ENCODE measurements at places on chromosomes 11 and 22.

DNA sequence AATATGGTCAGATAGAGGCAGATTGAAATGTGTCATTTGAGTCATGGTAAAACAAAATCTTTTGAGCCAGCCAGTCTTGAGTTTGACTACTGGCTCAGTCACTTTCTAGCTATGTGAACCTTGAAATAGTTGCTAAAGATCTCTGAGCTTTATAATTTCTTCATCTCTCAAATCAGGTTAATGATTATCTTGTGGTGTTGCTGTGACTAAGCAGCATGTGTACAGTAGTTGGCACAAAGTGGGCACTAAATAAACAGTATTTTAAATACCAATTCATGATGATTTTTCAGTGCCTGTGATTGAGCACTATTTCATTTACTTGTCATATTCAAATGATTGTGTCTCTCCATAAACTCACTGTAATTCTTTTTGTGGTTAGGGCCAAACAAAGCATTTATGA, 70.8 kb downstream of the RAB38 start:
- no peak for DNase-seq

DNA sequence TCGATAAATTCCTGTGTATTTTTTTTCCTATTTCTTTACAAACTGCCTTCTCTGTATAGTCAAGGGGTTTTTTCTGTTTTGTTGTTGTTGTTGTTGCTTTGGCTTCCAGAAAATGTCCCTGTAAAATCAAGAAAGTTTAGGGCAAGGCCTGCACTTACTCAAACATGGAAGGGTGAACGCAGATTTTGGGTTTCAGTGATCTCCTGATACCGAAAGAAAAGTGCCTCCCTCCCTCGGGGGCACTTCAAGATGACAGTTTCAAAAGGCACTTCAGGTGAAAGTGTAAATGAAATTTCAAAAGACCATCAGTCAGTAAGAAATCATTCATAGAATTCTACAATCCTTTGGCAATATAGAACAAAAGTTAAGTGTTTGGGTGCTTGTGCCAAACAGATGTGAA, 43.4 kb upstream of the TMPRSS4 start:
- no peak for DNase-seq

GRCh38 chr11:36014898-36015665, 71.2 kb downstream of the LDLRAD3 start:
- no peak for DNase-seq

- DNase-seq, result no peak
These were observed 33.5 kb downstream of the CLMP start for GRCh38 chr11:123161376-123162030.

DNA sequence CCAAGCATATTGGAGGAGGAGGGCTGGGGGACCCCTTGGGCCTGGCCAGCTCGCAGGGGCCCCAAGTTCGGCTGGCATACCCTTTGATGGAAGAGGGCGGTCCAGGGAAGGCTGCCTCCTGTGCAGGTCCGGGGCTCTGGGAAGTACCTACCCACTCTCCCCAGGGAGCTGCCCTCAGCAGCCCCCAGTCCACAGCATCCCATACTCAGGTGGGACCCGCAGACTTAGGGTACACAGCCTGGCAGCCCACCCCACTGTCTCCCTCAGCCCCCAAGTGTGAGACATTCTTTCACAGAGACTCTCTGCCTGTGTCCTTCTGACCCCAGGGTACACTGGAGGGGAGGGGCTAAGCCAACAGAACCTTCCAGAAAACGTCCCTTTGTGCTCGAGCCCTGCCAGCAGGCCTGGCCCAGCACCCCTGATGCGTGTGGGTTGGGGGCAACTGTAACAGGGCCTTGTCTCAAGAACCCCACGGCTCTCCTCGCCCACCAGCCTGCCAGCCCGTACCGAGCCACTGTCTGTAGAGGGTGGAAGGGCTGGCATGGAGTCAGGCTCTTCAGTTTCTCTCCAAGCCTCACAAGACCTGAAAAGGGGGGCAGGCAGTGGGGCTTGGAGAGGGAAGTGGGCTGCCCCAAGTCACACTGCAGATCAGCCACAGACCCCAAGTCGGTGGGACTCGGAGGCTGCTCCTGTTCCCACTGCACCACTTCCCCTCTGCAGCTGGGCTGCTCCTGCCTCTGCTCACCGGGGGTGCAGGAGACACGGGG, 7.0 kb upstream of the TNFRSF13C start:
- no peak for DNase-seq

- DNase-seq, result no peak
These were observed 367.9 kb downstream of the METTL15 start for GRCh38 chr11:28476049-28476448.

GRCh38 chr22:49873228-49873940, 19.7 kb downstream of the ZBED4 start:
- no peak for DNase-seq

DNA sequence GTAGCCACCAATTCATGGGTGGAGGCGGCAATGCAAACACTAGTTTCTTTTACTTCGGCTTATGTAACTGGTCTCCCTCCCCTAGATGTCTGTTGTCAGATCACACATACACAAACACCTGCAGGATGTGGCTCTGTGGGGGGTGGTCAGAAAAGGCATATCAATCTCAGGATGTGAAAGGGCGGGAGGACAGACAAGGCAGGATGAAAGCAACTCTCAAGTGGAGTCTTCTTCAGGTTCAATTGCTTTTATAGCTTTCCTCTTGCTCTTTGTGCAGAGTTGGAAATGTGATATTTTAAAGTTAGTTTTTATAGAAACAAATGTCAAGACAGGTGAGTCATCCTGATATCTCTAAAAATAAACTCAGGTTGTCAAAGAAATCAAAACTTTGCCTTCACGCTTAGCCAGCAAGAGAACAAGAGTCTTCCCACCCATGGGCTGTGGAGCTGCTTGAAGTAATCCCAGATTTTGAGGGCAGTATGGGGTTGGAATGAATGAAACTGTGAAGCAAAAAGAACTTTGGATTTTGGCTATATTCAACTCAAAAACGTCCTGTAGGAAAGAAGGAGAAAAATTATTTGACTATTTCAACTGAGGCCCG, 423.4 kb downstream of the GUCY1A2 start:
- DNase-seq, result no peak

DNA sequence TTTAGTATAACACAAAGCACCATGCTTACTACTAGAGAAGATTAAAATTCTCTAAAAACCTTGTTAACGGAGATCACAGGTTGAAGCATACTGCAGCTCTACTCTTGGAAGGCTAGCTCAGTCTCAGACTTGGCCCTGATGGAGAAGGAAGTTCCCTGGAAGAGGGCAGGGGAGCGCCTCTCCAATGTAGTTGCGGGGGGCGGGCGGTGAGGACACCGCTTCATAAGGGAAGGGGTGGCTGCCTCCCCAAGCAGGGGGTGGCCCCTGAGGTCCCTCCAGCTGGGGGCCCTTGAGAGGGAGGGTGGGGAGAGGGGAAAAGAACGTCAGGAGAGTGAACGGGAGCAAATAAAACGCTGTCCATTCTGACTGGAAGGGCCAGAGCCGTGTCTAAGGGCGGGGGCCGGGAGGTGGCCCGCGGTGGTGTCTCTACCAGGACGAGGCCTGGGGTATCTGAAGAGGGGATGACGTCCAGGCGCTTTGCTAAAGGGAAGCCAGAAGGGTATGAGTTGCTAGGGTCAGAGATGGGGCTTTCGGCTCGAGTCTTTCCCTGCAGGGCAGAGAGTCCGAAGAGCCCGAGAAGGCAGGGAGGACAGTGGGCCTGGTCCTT, 553 bp upstream of the USP47 start:
- DNase-seq, result no peak

DNA sequence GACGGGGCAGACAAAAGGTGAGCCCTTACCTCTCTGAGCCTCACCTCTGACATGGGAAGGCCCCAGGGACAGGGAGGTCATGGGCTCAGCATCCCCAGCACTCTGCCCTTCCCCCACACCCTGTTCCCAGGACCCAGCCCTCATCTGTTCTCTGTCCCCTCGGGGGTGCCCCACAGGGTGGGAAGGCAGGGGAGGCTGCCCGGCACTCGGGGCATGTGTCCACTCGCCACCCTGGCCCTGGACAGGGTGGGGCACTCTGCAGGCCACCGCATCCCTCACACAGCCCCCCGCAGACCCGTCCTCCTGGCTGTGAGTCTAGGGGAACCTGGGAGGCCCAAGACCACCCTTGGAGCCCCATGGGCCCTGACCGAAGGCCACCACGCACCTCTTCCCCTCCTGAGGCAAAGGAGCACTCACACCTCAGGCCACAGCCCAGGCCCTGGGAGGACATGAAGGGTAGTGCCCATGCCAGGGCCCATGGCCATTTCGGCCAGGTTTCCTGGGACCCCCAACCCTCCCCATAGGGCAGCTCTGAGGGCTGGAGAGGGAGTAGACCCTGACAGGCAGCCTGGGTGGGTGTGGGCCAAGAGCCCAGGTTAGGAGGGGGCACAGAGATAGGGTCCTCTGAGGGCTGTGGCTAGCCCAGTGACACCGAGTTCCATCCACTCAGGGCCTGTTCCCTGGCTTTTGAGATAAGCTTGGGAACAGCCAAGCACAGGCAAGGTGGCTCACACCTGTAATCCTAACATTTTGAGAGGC, 193.1 kb downstream of the IGLL1 start:
- DNase-seq, result no peak

- DNase-seq, result no peak
These were observed 2.9 kb upstream of the BID start for GRCh38 chr22:17777005-17777716.

DNA sequence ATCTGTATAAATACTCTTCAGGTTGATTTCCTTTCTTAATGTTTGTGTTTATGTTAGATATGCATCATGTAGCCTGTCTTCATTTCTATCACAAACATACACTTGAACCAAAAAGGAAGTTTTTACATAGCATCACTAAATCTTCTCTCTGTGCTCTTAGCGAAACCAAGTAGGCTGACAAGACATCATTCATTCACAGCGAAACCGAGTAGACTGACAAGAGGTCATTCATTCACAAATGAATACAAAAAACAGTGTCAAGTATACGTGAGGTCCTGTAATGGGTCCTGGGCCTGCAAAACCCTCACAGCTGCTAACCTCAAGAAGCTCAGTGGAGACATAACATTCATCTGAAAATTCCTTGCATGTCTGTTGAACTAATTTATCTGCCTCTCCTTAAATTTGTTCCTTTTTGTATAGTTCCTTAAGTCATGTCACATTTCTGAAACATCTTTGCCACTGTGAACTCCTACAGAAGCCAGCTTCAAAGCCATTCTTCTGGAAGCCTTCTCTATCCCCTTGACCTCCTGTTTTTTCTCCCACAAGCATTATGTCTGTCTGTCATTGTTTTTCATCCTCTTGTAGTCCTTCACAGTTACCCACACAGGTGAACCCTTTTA, 9.8 kb upstream of the HBE1 start:
- no peak for DNase-seq

GRCh38 chr11:105100981-105101630, 38.5 kb downstream of the CARD18 start:
- no peak for DNase-seq

- DNase-seq, result no peak
These were observed 155.7 kb downstream of the CWF19L2 start for GRCh38 chr11:107301878-107302277.

DNA sequence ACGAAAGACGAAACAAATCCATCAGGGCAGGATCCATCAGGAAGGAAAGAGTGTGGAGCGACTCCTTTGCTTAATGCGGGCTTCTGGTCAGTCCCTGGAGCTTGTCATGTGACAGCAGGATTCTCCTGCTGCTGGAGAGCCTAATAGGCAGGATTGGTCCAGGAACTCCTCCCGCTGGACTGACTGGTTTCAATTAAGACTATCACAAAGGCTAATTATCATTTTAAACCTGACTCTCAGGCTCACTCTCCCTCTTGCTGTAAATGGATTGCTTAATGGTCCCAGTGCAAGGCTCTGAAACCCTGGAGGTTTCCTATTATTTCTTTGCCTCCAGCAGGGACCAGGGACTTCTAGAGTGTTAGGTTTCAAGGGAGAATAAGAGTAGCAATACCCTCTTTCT, 493.8 kb downstream of the NTM start:
- DNase-seq, result no peak

- no peak for DNase-seq
These were observed 29.5 kb downstream of the SLC22A12 start for GRCh38 chr11:64620381-64620971.

DNA sequence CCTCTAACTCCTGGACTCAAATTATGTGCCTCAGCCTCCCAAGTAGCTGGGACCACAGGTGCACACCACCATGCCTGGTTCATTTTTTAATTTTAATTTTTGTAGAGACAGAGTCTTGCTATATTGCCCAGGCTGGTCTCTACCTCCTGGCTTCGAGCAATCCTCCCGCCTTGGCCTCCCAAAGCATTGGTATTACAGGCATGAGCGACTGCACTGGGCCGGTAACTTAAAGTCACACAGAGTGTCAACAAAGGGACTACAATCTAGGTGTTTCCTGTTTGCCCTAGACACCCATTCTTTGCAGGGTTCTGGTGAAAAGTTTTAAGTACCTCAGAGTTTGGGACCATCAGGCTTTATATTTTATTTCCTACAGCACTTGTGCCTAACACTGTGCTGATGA, 8.4 kb downstream of the UVRAG start:
- no peak for DNase-seq

- no peak for DNase-seq
These were observed 67.3 kb upstream of the ADSL start for GRCh38 chr22:40279017-40279416.

GRCh38 chr11:64801561-64802369, 1.2 kb downstream of the MAP4K2 start:
- no peak for DNase-seq

DNA sequence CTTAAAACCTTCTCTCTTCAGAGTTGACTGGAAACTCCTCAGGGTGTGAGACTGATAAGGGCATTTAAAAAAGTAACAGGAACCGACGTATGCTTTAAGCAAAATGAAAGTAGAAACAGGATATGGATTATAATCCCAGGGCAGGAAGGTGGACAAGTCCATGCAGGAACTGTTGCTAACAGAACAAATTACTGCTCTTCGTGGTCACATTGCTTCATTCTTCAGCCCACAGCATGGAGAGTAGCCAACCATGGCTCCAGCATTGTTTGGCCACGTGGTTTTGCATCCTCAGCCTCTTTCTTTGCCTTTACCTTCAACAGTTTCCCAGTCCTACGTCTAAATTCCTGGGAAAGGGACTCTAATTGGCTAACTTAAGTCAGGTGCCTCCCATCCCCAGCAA, 563.1 kb upstream of the ISX start:
- no peak for DNase-seq

GRCh38 chr11:15071556-15072255, 1.7 kb upstream of the CALCB start:
- no peak for DNase-seq

- DNase-seq, result no peak
These were observed 23.4 kb downstream of the ARFGAP2 start for GRCh38 chr11:47152953-47153950.

- no peak for DNase-seq
These were observed 29.1 kb upstream of the PAK1 start for GRCh38 chr11:77503006-77503405.

GRCh38 chr11:118789501-118790356, 1.2 kb downstream of the DDX6 start:
- no peak for DNase-seq

- peak; percentile 32 for DNase-seq
These were observed 33.7 kb upstream of the APOBEC3A start for GRCh38 chr22:38923463-38924346.

GRCh38 chr22:42720263-42721044, at the start of gene A4GALT:
TSS of gene A4GALT (minus strand) at chr22:42720870. CDS start at chr22:42693951, 26,919 bp downstream.
- DNase-seq, result no peak

All from pulmonary artery endothelial cell (primary cell).